ENCODE measurements at places on chromosomes 13 and 19.

GRCh38 chr19:53906211-53907192 is 2.6 kb upstream of the CACNG7 start:
- peak; percentile 42 for DNase-seq

DNA sequence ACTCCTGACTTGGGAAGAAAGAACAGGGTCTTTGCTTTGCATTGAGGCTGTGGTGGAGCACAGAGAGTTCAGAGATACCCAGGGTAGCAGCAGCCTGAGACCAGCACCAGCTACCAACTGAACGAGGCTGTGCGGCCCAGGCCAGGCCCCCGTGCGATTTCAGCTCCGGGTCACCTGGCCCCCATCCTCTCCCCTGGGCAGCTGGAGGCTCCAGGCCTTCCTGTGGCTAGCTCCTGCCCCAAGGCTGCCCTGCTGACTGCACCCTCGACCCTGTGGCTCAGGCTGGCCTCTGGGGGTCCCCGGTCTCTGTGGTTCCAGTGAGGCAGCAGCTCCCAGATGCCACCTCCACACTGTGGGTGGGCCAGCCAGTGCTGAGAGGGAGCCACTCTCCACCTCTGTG is 52.8 kb downstream of the MCF2L start:
- DNase-seq = no peak

DNA sequence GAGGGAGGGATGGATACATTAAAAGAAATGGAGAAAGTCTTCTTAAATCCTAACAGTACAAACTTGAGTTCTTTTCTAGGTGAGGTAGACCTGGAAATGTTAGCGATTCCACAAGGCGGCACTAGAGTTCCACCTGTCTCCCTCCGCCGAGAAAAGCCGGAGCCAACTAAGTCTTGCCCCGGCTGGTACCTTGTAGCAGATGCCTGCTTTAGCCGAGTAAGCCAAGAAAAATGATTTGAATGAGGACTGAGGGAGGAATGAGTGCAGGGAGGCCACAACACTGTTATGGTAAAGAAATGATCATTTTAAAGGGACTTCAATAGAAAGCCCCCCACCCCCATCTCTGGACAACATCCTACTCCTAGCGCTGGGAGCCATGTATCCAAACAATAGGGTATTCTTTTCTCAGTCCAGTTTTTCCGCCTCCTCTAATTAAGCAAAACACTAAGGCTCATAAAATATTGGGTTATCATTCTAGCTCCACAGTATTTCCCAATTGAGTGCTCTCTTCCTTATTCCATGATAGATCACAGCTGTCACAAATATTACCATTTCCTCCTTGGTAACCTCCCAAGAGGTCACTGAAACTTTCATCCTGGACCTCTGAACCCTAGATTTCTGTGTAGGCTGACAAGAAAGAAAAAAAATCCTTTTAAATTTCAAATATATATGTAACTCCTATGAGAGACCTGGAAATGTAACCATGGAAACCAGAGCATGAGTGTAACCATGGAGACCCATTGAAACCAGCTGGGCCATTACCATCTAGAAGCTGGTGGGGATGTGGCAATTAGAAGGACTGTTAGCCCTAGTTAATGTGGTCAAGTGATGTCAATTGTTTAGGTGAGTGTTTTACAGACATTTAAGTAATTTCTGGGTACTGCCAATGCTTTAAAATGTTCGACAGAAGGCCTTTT is 58.3 kb downstream of the GPALPP1 start:
- peak; percentile 92 for DNase-seq

GRCh38 chr19:438416-438958 is 22.3 kb downstream of the SHC2 start:
- no peak for DNase-seq

DNA sequence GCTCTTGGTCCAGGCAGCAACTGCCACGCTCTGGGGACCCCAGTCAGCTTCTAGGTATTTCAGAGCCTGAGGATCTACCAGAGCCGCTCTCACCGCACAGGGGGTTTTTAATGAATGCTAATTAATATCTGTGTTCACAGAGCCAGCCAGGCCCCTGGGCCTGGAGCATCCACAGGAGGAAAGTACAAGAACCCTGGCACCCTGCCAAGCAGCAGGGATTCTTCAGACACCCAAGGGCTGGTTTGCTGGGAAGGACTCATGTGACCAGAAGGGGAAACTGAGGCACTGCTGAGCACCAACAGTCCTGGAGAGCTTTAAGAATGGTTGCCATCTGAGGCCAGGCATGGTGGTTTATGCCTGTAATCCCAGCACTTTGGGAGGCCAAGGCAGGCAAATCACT is 38.0 kb upstream of the ADGRE5 start:
- DNase-seq = no peak

DNA sequence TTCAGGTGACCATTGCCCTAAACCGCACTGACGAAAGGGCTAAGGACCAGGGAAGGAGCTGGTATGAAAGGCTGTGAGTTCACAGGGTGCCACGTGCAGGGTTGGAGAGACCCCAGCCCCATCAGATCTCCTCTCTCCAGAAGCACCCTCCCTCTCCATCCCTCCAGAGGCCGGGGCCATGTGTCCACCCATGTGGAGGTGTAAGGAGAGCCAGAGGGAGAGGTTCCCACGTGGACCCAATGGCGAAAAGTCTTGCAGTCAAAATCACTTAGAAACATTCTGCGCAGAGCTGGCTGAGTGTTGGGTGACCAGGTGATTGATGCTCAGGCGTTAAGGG is 168.3 kb downstream of the COL4A1 start:
- DNase-seq = peak; percentile 2

DNA sequence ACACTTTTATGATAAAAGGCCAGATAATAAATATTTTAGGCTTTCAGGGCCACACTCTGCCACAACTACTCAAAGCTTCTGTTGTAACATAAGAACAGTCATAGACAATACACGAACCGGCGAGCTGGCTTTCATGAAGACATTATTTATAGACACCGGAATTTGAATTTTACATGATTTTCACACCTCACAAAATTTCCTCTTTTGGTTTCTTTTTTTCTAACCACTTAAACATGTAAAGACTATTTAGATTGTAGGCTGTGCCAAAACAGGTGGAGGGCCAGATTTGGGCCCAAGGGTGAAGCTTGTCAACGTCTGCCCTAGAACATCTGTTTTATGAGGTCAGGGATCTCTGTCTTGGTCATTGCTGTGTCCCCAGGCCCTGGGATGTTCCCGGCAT is 29.7 kb upstream of the FXYD3 start:
- no peak for DNase-seq

DNA sequence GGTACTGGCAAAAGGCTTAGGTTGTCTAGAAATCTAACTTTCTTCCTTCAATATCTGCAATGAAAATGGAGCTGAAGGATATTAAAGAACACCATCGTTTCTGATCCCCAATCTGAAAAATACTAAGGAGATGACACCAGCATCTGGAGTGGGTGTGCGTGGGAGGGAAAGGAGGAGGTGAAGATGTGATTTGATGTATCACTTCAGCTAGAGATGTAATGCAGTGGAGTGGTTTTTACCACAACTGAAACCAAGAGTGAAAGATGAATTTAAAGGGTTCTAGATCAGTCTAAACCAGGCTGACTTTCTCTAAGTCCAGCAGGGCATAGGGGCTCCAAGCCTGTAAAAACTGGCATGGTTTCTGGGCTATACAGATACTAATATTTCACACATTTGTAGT is 148.4 kb downstream of the AKAP11 start:
- DNase-seq = no peak

DNA sequence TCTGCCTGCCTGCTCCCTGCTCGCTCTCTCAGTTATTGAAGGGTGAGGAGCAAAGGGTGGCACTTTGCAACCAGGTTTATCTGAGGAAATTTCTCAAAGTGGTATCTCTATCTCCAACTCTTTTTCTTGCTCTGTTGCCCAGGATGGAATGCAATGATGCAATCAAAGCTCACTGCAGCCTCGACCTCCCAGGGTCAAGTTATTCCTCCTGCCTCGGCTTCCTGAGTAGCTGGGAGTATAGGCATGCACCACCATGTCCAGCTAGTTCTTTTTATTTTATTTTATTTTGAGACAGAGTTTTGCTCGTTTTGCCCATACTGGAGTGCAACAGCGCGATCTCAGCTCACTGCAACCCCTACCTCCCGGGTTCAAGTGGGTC is 4.9 kb downstream of the ACTMAP start:
- DNase-seq = no peak

DNA sequence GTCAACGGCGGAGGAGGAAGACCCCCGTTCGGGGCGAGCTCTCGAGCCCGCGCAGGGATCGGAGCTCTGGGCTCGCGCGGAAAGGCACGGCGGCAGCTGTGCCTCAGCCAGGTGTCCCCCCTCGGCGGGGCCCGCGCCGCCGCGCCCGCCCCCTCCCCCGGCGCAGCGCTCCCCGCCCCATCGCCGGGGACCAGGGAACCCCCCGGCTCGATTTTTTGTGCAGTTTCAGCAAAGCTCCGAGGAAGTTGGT is 110.0 kb downstream of the KCNRG start:
- DNase-seq = no peak

DNA sequence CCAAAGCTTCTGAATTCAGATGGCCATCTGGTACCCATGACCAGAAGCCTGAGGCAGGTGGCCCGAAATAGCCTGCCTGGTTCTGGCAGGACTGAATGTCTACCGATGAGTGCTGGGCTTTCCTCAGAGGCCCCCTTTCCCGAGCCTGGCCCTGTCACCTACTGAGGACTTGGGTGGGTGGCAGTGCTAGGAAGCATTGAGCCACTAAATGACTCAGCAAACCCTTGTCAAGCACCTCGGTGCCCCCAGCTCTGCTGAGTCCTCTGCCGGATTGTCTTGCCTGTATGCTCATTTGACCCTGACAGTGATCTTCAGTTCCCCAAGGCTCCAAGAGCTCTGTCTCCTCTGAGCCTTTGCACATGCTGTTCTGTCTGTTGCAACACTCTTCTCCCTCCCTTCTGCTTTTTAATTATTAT is 17.9 kb downstream of the PPP1R37 start:
- DNase-seq = peak; percentile 85

GRCh38 chr13:79458436-79458835 is 22.5 kb upstream of the NDFIP2 start:
- no peak for DNase-seq

DNA sequence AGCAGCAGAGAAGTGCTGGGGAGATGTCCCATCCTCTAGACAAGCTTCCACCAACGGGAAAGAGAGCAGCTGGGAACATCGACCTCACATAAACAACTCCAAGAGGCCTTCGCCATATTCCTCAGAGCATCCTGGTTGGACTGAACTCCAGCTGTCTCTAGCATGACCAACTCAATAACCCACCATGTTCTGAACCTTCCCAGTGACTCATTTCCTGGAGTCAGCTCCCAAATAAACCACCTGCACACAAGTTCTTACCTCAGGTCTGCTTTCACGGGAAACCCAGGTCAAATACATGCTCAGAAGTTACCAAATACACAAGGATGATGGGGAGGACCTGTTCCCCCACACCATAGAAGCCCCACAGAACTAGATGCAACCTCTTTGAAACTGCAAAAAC is 878.5 kb downstream of the UQCRFS1 start:
- DNase-seq = no peak

DNA sequence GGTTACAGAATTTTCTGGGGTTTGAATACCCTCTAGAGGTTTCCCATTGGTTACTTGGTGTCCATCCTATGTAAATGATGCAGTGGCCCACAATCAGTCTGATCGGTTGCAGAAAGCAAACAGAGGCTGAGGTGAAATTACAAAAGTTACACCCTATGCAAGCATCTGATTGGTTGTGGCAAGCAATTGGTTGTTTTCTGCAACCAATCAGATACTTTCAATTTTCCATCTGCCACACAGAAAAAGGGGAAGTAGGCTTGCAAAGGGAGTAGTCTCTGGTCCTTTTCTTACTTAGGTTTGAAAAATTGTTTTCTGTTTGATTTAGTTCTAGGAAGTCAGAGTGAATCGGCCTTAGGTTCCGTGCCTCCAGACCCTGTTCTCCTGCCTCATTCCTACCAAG is 93.1 kb downstream of the WTIP start:
- no peak for DNase-seq

DNA sequence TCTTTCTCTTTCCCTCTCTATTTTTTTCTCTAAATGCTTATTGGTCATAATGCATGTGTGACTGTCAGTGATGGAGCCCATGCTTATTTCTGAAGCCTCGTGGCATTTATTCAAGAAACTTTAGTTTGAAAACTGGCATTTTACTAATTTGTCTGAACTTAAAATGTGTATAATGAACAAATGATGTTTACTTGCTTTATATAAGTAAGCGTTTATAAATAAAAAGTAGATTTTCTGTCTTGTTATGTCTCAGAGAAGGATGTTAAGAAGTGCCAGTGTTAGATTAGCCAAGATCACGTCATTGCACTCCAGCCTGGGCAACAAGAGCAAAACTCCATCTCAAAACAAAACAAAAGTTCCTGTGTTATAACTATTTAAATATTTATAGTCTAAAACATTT is 1568.1 kb downstream of the EFNB2 start:
- no peak for DNase-seq
